ENCODE measurements at places on chromosomes 5 and 9.
A peak's percentile ranks its signal among the peaks of the same experiment; 100 is the strongest.

GRCh38 chr5:159156426-159157238, 52.7 kb downstream of the RNF145 start:
- DNase-seq: no peak

- no peak for DNase-seq
These were observed 224.0 kb downstream of the WDR70 start for GRCh38 chr5:37603072-37603471.

DNA sequence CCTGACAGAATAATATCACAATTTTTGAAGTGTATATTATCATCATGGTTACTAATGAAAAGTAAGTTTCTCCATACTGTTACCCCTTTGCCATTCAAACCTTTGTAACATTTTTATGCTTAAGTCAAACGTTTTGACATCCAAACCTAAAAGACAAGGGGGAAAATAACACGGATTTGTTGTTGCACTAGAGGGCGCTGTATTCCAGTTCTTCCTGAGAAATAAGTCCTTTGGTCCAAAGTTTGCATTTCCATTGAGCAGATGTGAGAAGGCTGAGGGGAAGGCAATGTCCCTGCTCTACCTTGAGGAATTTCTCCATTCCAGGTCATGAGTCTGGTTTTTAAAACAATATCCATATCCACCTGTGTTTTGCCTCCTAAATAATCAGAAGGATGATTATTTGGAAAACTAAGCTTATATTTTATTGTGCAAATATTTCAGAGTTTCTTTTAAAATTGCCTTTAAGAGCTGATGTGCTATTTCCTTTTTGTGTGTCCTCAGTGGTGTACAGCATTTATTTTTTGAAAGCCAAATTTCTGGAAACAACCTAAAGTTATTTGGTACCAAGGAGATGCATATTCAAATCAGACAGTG, 9.7 kb downstream of the LECT2 start:
- DNase-seq: peak; percentile 14

DNA sequence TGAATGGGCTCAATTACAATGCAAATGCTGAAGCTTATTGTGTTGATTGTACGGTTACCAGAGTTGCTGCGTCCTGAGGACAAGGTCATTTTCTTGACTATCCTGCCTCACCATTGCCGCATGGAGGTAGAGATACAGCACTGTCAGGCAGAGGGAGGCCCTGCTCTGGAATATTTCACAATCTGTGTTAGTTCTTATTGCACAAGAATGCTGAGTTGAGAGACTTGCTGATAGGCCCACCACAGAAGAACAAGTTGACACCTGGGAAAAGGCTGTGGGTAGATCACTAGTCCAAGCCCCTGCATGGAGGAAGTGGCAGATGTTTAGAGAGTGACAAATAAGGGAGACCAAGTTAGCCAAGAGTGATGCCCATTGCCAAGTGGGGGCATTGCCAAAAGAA, 344.5 kb upstream of the ITGA1 start:
- DNase-seq: no peak

- no peak for DNase-seq
These were observed 157.5 kb downstream of the ENC1 start for GRCh38 chr5:74482990-74483389.

DNA sequence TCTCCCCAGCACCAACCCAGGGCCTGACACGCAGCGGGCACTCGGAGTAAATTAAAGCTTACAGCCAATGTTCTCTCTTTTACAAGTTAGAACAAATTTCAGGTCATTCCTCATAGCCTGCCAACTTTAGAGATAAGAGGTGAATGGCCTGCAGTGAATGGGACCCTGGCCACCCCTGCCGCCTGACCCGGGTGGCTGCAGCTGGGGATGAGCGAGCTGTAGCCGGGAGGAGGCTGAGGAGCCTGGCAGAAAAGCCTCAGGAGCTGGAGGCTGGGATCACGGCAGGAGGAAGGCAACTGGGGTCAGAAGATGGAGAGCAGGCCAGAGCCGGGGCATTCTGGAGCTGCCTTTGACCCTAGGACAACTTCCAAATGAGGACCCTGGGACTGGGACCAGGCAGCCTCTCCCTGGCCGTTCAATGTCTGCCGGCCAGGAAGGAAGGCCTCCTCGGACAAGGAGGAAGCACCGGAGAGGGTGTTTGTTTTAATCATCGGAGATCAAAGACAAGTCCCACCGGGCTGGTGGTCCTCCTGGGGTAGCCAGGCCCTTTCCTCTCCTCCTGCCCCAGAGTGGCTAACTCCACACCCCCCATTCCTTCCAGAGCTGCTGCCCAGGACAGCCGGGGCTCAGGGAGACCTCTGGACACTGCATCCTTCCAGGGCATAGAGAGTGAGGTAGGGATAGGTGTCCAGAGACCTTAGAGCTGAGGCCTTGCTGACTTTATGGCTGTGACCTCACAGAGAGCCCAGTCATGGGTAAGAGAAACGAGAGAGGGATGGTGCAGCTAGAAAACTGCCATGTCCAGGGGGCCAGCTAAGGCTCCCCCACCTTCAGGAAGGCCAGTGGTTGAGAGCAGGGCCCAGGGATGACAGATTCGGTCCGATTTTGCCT, 87.3 kb upstream of the LMX1B start:
- DNase-seq: no peak

DNA sequence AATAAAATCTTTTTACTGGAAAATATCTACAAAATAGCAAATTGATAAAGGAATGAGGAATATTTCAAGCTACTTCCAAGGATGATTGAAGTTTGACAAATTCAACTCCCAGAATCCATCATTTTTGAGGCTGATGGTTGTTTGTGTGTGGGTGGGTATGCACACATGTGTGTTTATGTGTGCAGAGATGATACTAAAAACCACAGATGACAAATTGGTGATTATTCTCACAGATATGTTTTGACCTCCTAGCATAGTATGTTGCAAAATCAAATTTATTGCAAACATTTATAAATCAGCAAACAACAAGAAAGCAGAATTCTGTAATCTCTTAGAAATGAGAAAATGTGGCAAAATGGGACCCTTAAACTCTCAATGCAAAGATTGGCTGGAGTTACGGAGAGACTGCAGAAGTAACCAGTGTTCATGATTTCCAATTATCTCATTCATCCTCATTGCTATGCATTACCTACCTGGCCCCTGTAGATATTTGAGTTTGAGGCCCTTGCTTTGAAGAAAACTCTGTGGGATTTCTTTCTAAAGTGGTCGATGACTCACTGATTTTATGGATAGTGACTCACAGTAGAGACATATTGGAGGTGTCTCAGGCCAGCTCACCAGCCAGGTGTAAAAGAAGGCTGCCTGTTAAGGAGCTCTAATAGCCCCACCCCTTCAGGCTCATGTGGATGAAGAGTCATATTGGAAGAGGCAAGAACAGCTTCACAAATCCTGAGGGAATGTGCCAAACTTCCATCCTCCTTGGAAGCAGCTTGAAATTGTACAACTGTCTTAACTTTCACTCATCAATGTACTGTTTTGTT, 44.6 kb upstream of the TMC1 start:
- peak; percentile 6 for DNase-seq

DNA sequence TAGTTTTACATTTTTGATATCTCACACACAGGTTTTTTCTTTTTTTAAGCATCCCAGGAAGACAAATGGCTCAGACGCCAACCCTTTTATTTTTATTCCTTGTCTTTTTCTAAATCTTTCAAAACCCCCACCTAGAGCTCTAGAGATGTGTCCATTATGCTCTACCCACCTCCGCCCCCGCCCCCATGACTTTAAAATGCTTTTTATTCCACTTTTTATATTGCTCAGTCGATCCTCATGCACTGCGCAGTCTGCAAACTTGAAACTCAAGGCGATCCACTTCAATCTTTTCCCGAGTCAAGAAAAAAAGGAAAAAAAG, 411 bp upstream of the MAT2B start:
- DNase-seq: peak; percentile 11

GRCh38 chr5:149012350-149012749, 50.5 kb downstream of the SH3TC2 start:
- DNase-seq: no peak

- DNase-seq: no peak
These were observed 51.3 kb downstream of the SLC22A5 start for GRCh38 chr5:132420706-132421272.

- DNase-seq: no peak
These were observed 114.5 kb downstream of the GNA14 start for GRCh38 chr9:77533671-77534070.

DNA sequence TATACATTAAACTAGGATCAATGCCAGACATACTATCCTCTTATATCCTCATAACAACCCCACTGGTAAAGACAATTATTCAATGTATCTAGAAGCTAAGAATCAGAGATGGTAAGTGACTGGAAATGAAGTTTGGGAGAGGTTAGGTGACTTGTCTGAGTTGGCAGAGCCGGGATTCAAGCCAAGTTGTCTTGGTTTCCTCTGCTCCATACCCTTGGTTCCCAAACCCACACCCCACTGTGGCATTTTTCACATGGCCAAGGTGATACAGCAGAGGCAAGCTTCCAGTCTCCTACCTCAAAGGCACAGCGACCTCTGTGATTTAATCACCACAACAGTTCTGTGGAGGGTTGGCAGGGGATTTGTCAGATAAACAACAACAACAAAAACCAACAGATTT, 34.7 kb upstream of the ADRB2 start:
- no peak for DNase-seq

DNA sequence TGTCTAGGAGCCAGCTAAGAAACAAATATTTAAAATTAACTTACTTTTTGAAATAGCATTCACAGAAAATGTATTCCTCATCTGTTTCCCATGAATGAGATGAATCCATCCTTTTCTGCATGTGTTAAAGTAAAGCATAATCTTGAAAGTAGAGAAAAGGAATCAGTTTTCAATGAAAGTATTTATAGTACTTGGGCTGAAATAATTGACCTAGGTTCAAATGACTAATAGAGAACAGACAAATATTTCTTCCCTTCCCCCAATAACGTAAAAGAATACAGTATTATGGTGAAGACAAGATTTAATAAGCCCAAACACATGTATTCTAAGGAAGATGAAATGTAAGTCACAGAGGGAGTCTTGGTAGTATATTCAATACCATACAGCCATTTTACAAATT, 403.5 kb downstream of the ZNF608 start:
- DNase-seq: no peak

GRCh38 chr5:150044329-150044681, 42.0 kb downstream of the CSF1R start:
- no peak for DNase-seq

DNA sequence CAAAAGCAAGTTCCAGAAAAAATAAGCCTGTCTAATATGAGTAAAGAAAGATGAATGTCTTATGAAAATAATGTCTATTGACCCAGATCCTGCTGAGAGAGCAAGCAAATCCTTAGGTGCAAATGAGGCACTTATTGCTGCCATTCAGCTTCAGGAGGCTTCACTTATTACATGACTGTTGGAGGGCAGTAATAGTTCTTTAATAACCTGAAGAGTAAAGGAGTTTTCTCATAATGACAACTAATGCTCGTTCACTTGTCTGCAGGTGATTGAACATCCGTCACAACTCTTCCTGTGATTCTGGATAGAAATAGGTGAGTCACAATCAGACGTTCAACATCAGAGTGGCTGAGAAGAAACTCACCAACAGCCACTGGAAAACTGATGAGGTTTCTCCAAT, 58.3 kb downstream of the SPOCK1 start:
- DNase-seq: no peak

DNA sequence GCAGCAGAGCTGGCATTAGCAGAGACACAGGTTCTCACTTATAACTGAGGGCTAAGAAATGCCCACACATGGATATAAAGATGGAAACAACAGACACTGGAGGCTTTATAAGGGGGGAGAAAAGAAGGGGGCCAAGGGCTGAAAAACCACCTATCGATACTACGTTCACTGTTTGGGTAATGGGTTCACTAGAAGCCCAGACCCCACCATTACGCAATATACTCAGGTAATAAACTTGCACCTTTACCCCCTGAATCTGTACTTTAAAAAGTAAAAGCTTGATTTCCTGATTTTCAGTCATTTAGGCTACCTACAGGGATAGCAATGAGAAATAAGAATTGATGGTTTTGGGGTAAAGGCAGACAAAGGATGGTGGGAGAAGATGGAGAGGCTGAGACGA, 1.9 kb upstream of the MINAR2 start:
- DNase-seq: no peak

DNA sequence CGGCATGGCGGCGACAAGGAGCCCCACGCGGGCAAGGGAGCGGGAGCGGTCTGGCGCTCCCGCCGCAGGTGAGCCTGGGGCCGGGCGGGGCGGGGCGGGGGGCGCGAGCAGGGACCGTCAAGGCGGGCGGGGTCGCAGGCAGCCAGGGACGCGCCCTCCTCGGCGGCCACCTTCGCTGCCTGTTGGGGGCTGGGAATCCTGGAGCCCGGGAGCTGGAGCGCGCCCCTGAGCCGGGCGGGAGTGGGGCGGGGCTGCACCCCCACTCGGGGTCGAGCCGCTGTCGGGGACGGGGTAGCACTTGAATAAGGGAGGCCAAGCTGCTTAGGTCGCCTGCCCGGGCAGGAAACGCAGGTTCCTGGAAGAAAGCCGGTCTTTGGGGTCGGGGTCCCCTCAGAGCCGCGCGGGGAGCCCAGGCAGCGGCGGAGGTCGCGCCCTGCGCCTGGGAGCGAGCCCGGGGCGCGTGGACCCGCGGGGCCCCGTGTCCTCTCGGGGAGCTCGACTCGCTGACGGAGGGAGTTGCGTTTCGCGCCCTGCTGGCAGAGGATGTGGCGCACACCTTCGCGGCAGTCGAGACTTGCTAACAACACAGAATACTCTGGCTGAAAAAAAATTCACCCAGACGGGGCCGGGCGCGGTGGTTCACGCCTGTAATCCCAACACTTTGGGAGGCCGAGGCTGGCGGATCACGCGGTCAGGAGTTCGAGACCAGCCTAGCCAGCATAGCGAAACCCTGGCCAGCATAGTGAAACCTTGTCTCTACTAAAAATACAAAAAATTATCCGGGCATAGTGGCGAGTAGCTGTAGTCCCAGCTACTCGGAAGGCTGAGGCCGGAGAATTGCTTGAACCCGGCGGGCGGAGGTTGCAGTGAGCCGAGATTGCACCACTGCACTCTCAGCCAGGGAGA, 552 bp downstream of the OTULINL start:
- DNase-seq: peak; percentile 69

DNA sequence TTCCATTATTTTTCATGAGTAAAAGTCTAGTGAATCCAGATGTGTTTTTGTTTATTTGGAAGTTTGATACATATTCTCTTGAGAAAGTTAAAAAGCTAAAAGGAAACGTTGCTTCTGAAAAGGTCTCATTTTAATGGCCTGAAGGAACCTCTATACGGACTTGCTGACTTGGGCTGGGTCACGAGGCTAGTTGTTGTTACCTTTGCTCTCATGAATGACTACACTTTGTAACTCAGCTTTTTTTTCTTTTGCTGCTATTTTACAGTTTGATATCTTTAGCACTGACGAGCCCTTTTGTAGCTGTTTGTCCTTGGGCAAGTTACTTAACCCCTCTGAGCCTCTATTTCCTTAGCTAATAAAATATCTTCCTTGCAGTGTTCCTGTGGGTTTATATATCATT, 211.5 kb downstream of the PCSK5 start:
- DNase-seq: no peak

- no peak for DNase-seq
These were observed 981.5 kb downstream of the PTPRD start for GRCh38 chr9:9631284-9631683.
